Stimulated activated CD8-positive, alpha-beta memory T cell treated with anti-CD3 and anti-CD28 coated beads, Interleukin-15, amount 100 ng/mL, for 48 hours (primary cell): ENCODE measurements at places on chromosomes 6 and 20.

DNA sequence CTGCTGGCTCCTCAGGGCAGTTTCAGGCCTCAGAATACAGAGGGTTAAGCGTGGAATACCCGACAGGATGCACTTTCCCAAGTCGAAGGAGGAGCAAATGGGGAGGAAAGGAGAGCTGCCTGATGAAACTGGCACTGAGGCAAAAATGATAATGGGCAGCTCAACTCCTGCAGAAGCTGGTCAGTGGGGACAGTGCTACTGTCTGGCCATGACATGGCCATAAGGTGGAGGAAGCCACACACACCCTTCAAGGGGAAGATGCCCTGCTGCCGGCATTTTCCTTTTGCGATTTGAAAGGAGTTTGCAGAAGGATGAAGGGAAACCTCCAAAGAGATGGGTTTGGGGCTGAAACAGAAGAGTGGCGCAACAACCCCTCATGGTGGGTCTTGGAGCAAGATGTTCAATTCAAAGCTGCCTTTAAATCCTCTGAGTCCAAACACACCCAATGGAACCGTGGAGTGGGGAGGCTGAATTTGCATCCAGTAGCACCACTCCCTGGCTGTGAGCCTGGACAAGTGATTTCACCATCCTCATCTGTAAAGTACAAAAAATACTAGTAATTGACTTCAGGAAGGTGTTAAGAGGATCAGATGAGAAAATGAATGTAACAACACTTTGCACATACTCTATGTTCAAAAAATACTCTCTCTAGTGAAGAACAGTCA lies 3.2 kb downstream of the ADIG start:
- DNase-seq = no peak

DNA sequence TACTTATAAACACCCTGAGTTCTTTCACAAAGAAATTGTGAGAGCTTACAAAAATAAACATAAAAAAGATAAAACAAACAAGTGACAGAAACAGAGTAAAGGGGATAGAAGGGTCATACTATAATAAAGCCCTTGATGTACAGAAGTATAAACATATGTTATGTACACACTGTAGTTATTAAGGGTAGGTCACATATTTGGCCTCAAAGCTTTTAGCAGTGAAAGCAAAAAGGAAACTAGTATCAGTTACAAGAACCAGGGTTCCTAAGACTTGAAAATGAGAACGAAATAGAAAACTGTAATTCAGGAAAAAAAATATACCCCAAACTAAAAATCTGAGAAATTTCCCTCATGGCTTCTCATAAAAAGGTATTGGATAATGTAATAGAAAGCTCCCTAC lies 380.6 kb downstream of the HDGFL1 start:
- no peak for DNase-seq

DNA sequence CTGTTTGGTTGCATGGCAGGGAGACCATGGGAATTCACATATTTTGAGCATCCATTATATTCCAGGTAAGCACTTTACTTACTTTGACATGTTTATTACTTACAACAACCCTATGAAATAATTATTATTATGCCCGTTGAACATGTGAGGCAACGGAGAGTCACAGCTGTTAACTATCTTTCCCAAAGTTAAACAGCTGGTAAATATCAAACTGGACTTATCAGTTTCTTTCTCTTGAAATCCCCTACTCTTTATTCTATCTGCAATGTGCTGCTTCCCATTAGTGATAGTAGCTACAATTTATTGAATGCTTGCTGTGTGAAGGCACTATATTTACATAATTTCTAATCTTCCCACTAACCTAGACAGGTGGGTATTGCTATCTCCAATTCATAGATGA lies 847.7 kb upstream of the MAP3K7 start:
- no peak for DNase-seq

DNA sequence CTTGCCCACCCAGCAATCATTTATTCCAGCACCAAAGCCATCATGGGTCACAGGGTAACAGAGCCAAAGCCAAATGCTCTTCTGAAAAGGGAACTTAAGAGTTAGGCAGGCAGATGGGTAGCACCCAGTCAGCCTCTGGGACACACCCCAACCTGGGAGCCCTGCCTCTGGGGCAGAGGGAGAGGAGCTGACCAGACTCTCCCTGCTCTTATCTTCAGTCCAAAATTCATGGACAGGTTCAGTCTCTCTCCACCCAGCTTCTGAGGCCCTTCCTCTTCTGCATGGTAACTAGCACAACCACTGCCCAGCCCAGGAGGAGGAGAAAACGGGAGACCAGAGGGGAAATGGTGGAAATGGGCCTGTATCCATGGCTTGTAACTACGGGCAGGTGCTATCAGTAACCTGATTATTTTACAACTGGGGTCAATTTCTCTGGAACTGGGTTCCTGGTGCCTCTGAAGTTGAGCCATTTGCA lies 105.4 kb downstream of the NOL4L start:
- no peak for DNase-seq

DNA sequence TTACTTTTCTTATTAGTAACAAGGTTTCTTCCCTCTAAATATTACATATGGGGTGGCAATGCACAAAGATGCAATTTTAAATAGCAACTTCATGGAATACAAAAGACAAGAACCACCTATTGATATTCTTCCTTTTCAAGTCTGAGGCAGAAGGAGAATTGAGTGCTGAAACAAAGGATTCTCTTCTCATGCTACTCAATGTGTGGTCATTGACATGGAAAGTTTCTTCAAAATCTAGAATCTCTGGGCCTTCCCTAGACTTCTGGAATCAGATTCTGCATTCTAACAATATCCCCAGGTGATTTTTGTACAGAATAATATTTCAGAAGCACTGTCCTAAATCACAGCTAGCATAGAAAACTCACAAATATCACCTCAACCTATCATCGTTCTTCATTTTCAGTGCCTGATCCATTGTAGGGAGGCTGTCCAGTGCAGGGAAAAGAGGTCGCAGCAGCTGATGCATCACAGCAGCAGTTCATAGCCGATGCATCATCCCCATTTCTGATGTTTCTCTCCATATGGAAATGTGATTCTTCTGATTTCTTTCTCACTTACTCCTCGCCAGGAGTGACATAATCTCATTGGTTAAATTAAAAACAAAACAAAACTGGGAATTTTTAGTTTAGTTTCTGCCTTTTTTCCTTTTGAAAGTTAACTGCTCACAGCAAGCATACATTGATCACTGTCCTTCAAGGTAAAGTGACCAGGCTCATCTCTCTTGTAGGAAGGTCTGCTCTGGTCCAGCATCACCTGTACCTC lies 139.5 kb upstream of the FAM83B start:
- DNase-seq = no peak

DNA sequence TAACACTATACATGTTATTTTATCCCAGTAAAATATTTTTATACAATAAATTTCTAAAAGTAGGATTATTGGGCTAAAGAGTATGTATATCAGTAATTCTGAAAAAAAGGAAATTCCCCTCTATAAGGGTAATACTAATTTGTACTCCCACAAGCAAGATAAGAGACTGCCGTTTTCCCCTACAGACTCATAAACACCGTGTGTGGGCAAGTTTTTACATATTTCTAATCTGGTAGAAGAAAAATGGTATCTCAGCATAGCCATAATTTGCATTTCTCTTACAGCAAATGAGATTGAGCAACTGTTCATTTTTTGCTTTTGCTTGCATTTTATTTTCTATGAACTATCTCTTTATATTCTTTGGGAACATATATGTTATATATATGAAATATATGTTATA lies 26.0 kb upstream of the MYMX start:
- no peak for DNase-seq

GRCh38 chr6:84753173-84753572 lies 11.2 kb downstream of the TBX18 start:
- no peak for DNase-seq

- peak; percentile 32 for DNase-seq
These were observed 39.4 kb upstream of the KCNK16 start for GRCh38 chr6:39361657-39362486.

- no peak for DNase-seq
These were observed 296 bp downstream of the ADNP start for GRCh38 chr20:50930976-50931305.

- DNase-seq = no peak
These were observed 14.7 kb upstream of the DSP start for GRCh38 chr6:7526755-7527154.

- DNase-seq = no peak
These were observed 4.5 kb upstream of the RAB44 start for GRCh38 chr6:36692861-36693702.

- no peak for DNase-seq
These were observed 48.1 kb upstream of the MC3R start for GRCh38 chr20:56200456-56200855.

DNA sequence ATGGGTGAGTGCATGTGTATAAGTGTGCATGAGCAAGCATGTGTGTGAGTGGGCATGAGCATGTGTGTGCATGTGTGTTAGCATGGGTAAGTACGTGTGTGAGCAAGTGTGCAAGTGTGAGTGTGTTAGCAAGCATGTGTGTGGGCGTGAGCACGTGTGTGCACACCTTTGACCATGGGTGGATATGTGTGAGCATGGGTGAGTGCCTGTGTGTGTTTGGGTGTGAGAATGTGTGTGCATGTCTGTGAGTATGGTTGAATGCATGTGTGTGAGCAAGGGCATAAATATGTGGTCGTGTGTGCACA lies 84.6 kb downstream of the DLL1 start:
- DNase-seq = no peak

DNA sequence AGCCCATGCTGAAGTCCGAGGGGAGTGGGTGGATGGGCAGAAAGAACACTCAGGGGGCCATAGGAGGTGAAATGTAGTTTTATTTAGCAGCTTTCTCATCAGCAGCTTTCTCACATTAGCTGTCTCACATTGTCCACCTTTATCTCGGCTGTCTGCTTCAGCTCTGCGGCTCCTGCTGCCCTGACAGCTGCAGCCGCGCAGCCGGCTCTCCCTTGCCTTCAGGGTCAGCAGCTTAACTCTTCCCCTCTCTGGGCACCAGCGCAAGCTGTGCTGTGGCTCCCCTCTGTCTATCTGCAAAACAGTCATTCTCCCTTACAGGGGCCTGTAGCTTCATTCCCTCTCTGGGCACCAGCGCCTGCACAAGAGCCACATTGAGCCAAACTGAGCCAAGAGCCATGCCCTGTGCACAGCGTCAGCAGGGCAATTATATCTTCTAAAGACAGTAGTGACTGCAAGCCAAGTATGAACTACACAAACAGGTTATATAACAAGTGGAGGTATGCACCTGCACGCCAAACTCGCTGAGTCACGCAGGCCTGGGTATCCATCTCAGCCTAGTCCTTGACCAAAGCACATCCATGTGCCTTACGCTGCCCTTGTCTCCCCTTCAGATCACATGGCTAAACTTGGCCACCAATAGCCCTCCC lies 198.8 kb downstream of the EYA2 start:
- no peak for DNase-seq

- DNase-seq = no peak
These were observed 275.0 kb downstream of the BTBD9 start for GRCh38 chr6:38364775-38365174.

DNA sequence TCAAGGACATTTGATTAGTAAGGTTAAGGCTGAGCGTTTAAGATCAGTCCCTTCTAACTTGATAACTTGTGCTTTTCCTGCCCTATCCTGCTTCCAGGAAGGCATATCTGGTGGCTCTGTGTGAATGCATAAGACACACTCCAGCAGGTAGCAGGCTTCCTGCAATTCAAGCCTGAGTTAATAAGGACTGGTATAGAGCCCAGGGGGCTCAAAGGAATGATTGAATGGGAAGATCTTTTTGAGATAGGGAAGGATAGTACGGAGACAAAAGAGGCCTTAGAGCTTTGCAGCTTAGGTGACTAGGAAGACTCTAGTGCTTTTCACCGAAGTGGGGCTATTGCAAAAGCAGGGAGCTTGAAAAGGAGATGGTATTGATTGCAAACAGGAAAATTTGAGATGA lies 307.1 kb downstream of the GRIK2 start:
- no peak for DNase-seq

DNA sequence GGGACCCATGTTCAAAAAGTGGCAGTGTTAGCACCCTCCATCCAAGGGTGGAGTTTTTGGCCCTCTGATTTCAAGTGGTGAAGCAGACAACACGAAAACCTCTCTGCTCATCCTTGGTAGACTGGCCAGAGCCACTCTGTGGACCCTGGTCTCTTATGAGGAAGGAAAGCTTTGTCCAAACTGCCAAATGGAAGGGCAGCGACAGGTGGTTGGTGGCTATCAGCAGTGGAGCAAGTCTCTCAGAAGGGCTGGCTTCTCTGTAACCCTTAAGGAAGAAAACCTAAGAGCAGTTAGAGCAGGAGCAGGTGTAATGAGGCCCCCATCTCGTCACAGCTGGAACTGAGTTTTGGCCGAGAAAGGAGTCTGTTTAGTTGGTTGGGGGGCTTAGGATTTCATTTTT lies 155.8 kb downstream of the SLC16A10 start:
- DNase-seq = no peak

DNA sequence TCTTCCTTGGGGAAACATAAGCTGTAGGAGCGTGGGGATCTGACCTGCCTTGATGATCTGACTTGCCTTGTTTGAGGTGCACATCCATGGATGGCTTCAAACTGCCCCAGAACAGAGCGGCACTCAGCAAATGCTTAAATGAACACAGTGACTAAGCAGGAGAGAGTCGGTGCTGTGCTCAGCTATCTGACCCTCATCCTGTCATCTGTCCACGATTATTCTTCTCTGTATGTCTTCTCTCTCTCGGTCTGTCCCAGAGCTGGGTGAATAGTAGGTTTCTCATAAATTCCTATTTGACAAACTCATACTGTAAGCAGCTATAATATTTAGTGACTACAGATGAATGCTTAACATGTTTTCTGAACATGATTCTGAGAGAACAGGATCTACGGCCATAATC lies 37.3 kb downstream of the TRAM2 start:
- no peak for DNase-seq

DNA sequence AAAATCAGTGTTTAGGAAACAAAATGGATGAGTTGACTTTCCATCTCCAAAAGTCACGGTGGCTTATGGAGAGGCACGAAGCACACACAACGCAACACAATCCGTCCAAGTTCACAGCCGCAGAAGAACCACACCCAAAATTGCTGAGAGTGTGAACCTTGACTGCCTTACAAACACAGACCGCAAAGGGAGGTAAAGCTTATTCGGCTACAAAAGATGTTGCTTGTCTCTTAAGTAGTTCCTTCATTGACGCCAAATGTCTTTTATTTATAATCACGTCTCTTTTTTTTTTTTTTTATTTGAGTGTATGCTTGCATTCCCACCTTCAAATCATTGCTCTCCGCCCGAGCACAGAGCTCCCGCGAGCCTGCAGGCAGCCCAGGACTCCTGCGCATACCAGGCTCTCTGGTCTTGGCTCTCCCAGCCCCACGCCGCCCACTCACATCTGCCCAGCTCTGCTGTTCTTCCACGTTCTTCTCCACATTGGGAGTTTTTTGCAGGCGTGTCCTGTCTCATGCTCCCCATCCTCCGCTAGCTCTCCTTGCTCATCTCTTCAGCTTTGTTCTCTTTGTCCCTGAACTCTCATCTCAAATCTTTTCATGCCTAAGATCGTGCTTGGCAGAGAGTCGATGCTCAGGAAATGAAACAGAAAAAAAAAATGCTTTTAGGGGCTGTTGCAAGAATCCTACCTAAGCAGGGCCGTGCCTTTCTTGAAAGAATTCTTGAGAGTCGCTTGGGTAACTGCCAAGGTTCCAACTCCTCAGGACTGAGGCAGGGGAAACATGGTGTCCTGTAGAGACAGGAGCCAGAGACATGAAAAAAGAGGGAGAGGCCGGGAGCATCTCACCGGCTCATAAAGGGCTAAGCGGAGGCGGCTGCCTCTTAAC lies 25.8 kb downstream of the LY86 start:
- DNase-seq = no peak

- DNase-seq = no peak
These were observed 151.4 kb upstream of the TNFAIP3 start for GRCh38 chr6:137715589-137716045.
